Spleen (tissue), 13 donors: ENCODE measurements at places on chromosomes 3 and 15. TPM values are rescaled to one million over a fixed set of nuclear protein-coding genes. Genes with fewer than 3 reads are reported as not detected.

GOLGA6L2 gene
- total RNA-seq, result not detected

FEZF2 gene
- total RNA-seq, result not detected

DPP8 gene
- total RNA-seq, result 74.6 TPM

PLSCR5 gene
- not detected for total RNA-seq

DNA sequence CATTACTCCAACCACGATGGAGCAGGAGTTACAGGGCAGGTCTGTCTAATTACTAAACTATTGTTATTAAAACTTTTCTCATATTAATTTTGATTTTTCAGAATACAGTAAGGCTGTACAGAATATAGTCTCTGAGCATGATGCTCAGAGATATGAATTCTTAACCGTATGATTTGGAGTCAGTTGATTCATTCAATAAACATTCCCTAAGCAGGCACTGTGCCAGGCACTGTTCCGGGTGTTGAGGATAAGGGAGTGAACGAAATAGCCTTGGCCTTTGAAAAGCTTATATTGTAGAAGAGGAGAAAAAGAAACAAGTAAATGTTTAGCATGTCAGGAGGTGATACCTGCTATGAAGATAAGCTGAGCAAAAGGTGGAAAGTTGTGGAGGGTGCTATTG is 187.3 kb downstream of the KCNAB1 start:
- H3K4me3 ChIP-seq, result no peak overlapping the region
- DNase-seq, result no peak
- H3K27ac ChIP-seq, result no peak overlapping the region
- H3K4me1 ChIP-seq, result no peaks in the 10 kb centered on the region

GRCh38 chr3:160449636-160450598 is at the start of gene TRIM59:
Gene TRIM59 (minus strand): TSS chr3:160449786. CDS start chr3:160439183, 10,603 bp downstream.
- H3K4me1 ChIP-seq, result peaks cover 29% of the 10 kb centered on the region
- DNase-seq, result peak; percentile 99
- peak within 1 kb of the TSS; percentile 86 for H3K27ac ChIP-seq
- H3K27me3 ChIP-seq, result no peaks in the 10 kb centered on the region
- H3K36me3 ChIP-seq, result peaks cover 7% of the 10 kb centered on the region

DNA sequence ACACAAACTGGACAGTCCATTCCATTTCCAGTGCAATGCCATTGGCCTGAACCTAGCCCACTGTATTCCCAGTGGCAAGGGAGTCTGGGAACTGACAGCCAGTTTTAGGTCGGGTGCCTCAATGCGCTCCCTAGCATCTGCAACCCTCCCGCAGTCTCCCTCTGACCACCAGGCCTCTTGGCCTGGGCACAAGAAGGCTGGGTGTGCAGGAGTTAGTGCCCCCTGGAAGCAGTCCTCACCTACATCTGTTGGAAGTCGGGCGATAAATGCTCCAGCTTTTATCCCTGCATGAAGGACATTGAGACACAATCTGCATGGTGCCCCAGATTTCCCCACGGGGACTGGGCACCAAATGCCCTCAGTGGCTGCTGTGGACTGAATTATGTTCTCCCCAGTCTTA is 12.7 kb downstream of the C3orf22 start:
- peak; percentile 63 for DNase-seq
- H3K27me3 ChIP-seq, result peaks cover 21% of the 10 kb centered on the region
- no peak overlapping the region for H3K27ac ChIP-seq
- peaks cover 21% of the 10 kb centered on the region for H3K4me1 ChIP-seq

DNA sequence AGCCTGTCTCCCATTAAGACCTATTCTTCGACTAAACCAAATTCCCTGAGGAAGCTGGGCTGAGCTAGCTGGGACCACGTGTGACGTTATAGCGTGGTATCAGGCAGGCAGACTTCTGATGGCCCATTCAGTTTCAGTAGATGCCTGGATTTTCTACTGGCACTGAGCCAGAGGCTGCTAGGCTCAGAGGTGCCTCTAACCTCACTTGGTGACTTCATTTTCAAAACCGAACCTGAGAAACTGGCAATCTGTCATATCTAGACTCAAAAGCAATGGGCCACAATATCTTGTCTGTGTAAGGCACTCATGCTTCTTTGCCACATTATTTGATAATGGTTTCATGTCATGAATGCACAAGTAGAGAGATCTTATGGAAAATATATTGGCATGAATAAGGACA is 352.1 kb upstream of the AZI2 start:
- no peaks in the 10 kb centered on the region for H3K36me3 ChIP-seq
- no peak overlapping the region for H3K27ac ChIP-seq
- no peak for DNase-seq
- H3K4me3 ChIP-seq, result no peak overlapping the region

GRCh38 chr15:92392462-92392861 is 1.2 kb upstream of the ST8SIA2 start:
- no peak overlapping the region for H3K4me3 ChIP-seq
- H3K36me3 ChIP-seq, result no peaks in the 10 kb centered on the region
- H3K27ac ChIP-seq, result no peak overlapping the region
- DNase-seq, result no peak

DNA sequence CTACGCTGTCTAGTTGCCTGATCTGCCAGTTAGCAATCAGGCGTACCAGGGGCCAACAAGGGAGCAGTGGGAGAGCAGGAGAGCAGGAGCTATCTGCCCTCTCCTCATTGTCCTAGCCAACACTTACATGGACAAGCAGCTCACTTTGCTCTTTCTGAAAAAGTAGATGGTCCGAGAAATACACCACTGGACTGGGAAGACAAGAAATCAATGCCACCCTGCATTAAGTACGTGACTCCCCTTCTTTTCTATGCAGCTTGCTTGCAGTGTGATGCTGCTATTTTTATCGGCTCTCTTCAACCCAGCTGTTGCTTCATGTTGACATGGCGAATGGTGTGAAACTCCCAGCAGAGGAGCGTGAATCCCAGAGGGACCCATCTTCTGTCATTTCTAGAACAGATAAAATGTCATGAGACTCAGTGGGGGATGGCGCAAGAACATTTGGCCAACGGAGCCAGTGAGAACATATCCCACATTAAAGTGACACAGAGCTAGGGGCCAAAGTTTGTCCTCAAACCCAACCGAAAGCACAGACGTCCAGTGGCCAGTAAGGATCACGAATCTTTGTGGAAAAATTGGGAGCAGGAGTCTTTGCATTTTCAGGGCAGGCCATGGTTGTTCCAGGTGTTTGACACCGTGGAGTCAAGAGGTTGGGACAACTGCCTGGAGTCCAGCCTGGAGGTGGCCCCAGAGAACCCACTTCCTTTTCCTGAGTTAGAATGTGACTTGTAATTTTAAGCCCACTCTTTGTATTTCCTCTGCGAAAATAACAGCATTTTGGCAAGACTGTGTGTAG is 53.7 kb upstream of the MEF2A start:
- no peaks in the 10 kb centered on the region for H3K27me3 ChIP-seq
- H3K4me1 ChIP-seq, result peaks cover 62% of the 10 kb centered on the region
- DNase-seq, result peak; percentile 72
- no peaks in the 10 kb centered on the region for H3K36me3 ChIP-seq
- H3K27ac ChIP-seq, result peak overlapping the region; percentile 74

- no peak overlapping the region for H3K4me3 ChIP-seq
- H3K4me1 ChIP-seq, result no peaks in the 10 kb centered on the region
- H3K27ac ChIP-seq, result no peak overlapping the region
- no peak for DNase-seq
- peaks cover 5% of the 10 kb centered on the region for H3K36me3 ChIP-seq
- no peaks in the 10 kb centered on the region for H3K27me3 ChIP-seq
These were observed 36.0 kb downstream of the SLC25A26 start for GRCh38 chr3:66256806-66257205.

GRCh38 chr15:82540055-82540983 is at the start of gene RPS17:
Gene RPS17 (minus strand): TSS chr15:82540457. CDS start chr15:82540428, 29 bp downstream.
- H3K36me3 ChIP-seq, result peaks cover 3% of the 10 kb centered on the region
- peaks cover 39% of the 10 kb centered on the region for H3K4me1 ChIP-seq
- peak; percentile 100 for DNase-seq
- H3K27me3 ChIP-seq, result no peaks in the 10 kb centered on the region
- H3K4me3 ChIP-seq, result peak within 1 kb of the TSS; percentile 89

GRCh38 chr3:123540285-123540684 is 44.6 kb downstream of the HACD2 start:
- no peak for DNase-seq
